ENCODE measurements at places on chromosomes 1 and 21.

DNA sequence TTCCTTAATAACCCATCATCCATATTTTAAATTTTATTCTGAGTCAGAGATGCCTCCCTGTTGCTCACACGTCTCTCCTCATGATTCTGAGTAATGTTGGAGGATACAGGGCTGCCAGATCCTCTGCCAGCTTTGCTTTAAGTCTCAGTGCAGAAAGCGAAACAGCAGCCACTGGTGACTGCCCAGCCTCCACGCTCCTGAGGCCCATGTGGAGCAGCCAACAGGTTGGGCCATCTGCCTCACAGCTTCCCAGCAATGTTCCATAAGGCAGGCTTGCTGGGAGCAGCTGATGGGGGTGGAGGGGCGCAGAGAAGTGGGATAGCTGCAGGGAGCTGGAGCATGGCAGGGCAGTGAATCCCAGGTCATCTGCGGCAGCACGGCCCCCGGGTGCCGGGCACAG is 104.2 kb downstream of the IGSF21 start:
- DNase-seq: no peak

DNA sequence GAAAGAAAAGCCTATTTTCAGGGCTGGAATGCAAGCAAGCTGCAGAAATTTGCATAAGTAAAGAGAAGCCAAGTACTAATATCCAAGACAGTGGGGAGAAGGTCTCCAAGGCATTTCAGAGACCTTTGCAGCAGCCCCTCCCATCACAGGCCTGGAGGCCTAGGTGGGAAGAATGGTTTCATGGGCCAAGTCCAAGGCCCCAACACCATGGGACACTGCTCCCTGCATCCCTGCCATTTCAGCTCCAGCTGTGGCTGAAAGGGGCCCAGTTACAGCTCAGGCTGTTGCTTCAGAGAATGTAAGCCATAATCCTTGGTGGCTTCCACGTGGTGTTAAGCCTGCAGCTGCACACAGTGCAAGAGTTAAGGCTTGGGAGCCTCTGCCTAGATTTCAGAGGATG is 16.9 kb upstream of the COL6A1 start:
- no peak for DNase-seq

DNA sequence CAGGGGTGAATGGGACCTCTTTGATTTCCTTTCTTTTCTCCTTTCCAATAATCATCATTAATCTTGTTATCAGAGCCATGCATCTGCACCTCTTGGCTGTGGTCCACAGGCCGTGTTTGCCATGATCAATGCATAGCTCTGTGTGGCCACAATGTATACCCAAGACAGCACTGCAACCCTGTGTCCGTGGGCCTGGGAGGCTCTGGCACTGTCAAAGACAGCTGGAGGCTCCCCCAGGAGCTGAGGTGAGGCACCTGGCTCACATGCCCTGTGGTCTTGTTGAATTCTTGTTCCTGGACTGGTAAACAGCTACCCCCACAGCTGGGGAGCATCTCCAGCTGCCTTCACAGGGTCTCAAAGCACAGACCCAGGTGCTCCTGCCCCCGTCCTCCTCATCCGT is 67.2 kb upstream of the SELENON start:
- no peak for DNase-seq

DNA sequence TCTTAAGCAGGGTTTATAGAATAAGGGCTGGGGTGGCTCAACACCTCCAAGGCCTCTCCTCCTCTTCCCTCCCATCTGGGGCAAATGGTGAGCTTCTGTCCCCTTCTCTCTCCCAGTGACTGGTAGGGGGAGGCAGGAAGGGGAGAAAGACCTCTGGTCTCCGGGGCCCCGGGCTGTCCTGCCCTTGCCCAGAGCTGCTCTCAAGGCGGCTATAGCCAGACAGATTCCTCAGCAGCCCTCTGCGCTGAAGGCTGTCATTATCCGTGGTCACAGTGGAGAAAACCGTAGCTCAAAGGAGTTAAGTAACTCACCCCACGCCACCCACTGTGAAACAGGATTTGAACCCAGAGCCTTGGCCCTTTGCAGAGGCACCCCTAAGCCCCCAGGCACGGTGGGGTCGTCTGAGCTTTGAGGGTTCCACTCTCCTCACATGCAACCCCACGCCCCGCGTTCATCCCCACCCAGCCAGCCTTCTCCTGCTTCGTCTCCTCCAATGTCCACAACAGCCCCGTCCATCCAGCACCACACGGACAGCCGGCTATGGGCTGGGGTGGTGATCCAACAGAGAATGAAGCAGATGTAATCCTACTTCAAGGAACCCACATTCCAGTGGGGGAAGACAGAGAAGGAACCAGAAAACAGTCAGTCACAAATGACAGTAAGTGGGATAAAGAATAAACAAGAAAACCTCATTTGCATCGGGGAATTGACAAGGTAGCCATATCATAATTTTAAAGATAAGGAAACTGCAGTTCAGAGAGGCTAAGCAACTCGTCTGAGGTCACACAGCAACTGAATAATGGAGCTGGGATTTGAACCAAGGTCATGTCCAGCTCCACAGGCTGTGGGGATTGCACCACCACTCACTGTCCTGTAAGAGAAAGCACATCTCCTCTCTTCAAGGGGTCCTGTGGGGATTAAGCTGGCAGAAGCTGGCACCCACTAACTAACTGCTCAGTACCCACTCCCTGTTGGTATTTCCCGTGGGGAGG is 31.8 kb downstream of the DHRS3 start:
- DNase-seq: no peak

GRCh38 chr21:17498586-17498985 is 14.3 kb upstream of the CXADR start:
- DNase-seq: no peak

Measured in endothelial cell (in vitro differentiated cells).